AG10803 (cell line): ENCODE measurements at places on chromosomes 11 and 22.

DNA sequence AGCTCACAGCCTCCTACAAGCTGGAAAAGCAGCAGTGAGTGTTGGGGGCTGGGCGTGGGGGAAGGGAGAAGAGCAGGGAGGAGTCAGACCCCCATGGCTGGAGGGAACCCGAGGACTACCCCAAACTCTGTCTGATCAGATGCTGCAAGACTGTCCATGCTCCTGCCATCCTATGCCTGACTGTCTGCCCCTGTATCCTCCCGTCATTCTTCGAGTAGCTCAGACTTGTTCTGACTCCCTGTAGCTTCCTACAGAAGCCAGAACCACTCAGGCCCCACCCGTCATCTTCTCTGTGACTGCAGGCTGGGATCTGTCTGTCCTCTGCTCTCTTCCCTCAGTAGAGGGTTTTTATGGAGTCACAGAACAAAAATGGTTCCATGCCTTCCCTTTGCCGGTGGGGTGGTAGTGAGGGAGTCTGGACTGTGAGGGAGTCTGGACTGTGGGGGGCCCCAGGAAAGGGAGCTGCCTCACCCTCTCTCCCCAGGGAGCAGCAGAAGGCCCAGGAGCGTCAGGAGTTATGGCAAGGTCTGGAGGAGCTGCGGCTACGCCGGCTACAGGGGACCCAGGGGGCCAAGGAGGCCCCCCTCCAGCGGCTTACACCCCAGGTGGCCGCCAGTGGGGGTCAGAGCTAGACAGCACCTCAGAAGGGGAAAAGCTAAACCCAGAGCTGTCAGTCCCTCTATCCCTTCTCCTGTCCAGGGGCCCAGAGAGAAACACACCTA lies 2.3 kb downstream of the GPHA2 start:
- DNase-seq = no peak

GRCh38 chr11:8839306-8839956 lies 71.6 kb upstream of the AKIP1 start:
- DNase-seq = peak; percentile 31

DNA sequence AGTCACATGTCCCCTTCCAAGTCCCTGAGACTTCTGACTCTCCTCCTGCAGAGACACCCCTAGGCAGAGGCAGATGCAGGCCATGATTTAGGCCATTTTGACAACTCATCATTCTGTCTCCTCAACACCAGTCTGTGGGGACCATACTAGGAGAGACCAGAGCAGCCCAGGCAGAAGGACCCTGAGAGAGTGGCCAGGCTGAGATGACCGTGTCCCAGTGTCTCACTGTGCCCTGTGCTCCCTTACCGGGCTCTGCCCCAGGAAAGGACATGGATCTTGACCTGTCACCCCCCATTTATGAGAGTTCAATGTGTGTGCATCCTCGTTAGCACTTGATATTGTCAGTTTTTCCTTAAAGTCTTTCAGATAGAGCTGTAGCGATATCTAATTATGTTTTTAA lies 52.4 kb upstream of the IGLL5 start:
- DNase-seq = no peak

DNA sequence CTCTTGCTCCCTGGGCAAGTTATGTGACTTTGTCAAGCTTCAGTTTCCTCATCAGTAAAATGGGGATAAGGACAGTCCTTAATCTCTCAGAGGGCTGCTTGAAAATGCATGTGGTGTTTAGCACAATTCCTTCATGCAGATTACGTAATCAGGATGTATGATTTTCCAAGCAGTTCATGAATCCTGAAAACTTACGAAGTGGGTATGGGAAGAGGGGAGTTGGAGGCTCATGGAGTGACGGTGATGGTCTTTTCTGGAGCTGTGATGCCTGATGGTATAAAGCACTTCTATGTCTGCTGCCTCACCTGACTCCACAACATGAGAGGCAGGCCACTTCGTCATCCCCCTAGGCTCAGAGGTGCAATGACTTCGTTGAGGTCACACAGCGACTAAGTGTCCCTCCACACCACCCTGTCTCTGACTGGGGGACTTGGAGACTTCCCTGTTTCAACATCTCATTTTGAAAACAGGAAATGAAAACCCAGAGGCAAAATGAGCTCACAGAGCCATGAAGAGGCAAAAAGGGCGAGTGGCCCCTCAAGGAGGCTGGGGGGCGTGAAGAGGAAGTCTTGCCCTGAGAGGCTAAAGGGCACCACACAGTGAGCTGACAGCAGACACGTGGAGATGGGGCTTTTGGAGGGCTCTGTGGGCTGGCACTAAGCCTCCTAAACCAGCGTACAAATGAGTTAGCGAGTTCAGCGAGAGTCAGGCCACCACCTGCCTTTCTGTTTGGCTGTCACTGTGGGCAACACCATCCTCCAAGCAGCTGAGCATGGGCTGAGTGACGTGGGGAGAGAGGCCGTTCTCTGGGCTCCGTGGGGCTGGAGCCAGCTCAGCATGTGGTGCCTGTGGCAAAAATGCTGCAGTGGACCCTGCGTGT lies 10.1 kb downstream of the MCM5 start:
- no peak for DNase-seq

GRCh38 chr22:23621082-23621780 lies 10.9 kb downstream of the DRICH1 start:
- DNase-seq = no peak

- no peak for DNase-seq
These were observed 387.9 kb downstream of the BUD13 start for GRCh38 chr11:116384876-116385275.

DNA sequence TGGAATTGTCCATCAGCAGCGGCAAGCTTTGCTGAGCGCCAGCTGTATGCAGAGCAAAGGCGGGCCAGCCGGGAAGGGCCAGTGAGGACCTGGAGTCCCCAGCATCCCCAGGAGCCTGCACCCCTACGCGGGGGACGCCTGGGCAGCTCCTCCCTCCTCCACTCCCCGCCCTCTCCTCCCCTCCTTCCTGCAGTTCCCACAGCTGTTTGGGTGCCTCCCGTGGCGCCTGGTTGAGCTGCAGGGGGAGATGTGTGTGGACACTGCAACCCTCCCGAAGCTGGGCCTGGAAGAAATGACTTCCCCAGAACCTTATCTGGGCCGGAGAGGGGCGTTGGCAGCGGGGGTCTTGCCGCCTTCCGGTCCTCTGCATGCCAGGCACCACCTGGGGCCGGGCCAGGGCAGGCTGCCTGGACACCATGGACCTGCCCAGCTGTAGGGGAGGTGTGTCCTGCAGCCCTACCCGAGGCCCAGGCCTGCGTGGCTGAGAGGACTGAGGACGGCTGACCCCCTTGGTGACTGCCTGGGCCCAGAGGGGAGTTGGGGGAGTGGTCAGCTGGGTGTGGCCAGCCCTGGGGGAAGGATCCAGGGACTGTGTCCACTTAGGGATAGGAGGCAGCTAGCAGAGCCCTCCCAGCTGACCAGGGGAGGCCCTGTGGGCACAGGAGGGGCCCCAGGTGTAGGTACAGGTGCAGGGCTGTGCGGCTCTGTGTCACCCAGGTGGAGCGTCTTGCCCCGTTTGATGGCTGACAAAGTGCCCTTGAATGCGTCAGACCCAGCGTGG lies 16.8 kb upstream of the MUC6 start:
- DNase-seq = peak; percentile 5

DNA sequence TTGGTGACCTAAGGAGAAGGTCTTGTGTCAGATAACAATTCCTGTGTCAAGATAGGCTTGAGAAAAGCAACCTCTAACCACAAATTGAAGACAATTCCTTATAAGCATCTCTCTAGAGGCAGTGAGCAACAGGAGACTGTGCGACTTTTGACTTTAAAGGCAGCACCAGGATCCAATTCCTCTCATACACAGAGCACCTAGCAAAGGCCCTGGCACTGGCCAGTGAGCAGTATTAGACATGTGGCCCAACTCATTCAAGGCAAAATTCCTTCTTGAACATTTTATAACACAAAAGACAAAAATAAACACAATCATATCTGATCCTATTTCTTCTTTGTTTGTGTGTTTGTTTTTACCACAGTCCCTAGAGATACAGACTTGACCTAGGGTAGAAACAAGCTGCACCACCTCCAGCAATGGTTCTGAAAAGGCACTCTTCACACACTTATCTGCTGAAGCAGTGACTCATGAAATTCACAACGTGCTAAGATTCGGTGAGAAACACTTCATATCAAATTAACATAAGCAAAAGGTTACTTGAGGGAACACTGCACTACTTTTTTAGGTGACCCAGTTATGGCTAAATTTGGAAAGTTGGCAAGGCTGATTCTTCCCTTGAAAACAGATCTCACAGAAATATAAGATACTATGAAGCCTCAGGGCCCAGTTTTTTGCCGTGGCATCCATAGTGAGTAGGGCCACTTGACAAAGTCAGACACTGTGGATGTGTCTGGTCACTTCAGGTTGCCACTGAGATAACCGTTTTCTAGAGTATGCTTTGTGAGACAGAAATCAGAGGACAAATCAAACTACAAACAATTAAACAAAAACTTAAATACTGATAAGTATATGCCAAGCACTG lies 1018.9 kb downstream of the DLG2 start:
- no peak for DNase-seq

DNA sequence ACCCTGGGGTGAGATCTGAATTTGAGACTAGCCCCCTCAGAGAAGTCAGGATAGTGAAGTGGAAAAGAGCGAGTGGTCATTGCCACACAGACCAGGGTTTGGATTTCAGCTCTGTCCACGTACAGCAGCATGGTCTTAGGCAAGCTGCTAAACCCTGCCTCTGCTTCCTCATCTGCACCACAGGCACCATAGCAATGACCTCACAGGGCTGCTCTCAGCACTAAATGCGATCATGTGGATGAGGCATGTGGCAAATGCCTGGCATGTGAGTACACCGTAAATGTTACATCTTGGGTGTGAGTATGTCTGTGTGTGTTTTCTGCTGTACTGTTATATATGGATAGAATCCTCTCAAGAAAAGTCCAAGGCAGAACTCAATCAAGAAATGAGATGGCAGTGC lies 15.8 kb downstream of the NAV2 start:
- peak; percentile 69 for DNase-seq

GRCh38 chr11:88695689-88696414 lies 358.3 kb upstream of the CTSC start:
- no peak for DNase-seq

- DNase-seq = peak; percentile 59
These were observed 6.0 kb upstream of the CLCF1 start for GRCh38 chr11:67379061-67380058.

DNA sequence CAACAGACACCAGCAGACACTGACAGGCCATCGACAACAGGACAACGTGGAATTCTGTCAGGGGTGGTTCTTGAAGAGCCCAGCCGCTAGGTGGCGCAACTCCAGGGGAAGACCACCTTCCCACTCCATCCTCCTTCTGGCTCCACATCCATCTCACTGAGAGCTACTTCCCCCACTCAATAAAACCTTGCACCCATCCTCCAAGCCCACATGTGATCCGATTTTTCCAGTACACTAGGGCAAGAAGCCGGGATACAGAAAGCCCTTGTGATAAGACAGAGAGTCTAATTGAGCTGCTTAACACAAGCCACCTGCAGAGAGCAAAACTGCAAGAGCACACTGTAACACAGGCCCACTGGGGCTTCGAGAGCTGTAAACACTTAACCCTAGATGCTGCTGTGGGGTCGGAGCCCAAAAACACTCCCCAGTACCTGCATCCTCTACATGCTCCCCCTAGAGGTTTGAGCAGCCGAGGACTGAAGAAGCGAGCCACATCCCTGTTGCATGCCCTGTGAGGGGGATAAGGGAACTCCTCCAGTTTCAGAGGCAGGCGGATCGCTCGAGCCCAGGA lies 11.5 kb upstream of the RAB39A start:
- peak; percentile 18 for DNase-seq

DNA sequence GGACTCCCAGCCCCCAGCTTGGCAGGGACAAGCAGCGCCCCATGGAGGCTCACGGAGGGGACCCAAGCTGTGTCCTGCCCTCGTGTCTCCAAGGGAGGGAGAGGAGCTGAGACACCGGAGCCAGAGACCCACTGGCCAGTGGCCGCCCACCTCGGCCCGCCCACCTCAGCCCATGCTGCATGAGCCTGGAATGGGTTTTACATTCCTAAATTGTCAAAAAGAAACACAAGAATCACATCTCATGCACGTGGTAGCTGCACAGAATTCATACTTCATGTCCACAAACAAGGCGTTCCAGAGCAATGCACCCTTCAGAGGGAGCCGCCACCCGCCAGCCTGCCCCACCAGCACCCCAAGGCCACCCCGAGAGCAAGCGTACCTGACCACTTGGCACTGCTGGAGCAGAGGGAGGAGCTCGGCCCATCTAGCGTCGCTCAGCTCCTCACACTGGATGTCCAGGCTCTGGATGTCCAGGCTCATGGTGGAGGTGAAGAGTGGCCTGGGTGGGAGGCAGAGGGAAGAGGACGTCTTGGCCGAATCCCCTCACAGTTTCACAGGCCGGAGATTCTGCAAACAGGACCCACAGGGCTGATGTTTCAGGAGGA lies 5.3 kb downstream of the RNH1 start:
- no peak for DNase-seq

- DNase-seq = no peak
These were observed 24.3 kb downstream of the TTC12 start for GRCh38 chr11:113338730-113339129.

DNA sequence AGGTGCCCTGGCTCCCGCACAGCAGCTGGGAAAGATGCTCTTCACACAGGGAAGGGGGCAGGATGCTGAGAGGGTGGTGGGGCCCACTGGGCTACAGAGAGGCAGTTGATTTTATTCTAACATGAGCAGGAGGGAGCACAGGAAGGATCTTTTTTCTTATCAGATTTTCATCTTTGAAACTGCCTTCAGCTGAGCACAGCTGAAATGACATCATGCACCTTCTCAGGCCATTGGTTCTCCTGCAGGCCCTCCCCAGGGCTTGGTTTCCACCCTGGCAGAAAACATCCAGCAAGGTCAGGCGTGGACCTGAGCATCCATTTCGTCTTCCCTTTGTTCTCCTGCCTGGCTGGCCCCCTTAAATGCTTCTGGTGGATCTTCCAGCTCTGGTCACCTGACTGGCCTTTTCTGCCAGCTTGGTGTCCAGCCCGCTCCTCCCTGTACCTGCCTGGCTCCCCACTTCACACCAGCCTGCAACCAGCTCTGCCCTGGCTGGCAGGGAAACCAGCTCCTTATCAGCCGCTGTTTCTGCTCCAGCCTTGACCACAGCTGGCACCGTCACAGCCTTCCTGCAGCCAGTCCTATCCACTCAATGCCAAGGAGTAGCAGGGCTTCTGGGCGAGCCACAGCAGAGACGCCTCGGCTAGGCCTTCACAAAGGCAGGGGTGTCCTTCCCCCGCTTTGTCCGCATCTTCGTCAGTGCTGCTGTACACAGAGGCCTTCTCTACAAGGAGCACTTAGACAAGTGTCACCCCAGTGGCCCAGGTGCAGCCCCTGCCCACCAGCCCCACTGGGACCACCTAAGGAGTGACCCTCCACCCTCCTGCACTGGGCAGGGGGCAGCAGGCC lies 36.5 kb downstream of the TOM1 start:
- no peak for DNase-seq
